ENCODE measurements at places on chromosomes 5 and 9. TPM values are rescaled to one million over a fixed set of nuclear protein-coding genes. Genes with fewer than 3 reads are reported as not detected.

The SLC6A18 gene
- not detected for total RNA-seq

The TMEM267 gene
- 10.1 TPM for total RNA-seq

The SLC45A2 gene
- not detected for total RNA-seq

The ST8SIA4 gene
- 36.9 TPM for total RNA-seq

The GNPDA1 gene
- 12.6 TPM for total RNA-seq

Data from T-cell (primary cell).